ENCODE measurements at places on chromosomes 4 and X.
A peak's percentile ranks its signal among the peaks of the same experiment; 100 is the strongest.

GRCh38 chr4:10006601-10007435 lies 14.5 kb downstream of the SLC2A9 start:
- no peak for DNase-seq

DNA sequence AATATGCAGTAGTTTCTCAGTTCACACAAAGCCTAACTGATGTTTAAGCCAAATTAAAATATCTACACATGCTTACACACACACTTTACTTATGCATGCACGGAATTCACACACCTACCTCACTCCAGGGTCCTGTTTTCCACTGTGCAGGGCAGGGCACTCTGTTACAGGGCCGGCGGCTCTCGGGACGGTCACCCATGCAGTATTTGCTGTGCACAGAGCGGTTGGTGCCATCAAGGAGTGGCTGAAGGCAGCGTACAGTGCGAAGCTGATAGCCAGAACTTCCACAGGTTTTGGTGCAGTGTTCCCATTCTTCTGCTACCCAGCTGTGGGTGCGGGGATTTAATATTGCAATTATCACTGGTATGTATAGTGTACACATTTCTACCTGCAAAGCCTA lies 258.9 kb downstream of the NPFFR2 start:
- no peak for DNase-seq

- no peak for DNase-seq
These were observed 27.9 kb downstream of the CAMK2D start for GRCh38 chr4:113733685-113734084.

GRCh38 chrX:16664626-16665025 lies 14.7 kb downstream of the S100G start:
- DNase-seq = no peak

DNA sequence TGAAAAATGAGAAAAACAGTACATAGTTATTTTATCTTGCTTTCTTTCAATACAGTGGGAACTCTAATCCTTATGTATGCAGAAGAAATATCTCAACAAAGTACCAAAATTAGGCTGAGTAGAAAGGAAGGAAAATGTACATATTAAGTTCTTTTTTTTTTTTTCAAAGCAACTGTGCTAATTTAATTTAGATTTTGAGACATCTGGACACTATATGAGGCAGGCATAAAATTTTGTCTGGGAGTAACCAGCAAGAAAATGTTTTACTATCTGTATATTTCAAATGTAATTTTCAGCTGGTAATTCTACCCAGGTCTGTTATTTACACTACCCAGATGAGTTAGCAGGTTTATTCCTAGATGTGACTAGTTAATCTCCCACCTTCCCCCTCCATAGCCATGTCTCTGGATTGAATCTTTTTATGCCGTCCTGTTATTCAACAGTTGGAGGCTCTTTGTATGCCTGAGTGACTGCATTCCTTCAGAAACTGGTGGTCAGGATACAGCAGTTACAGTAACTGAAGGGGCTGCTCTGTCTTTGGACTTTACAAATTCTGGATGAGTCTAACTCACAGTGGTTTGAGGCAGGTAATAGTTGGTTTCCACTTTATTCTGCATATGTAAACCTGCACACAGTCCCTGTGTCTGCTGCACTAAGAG lies 633.6 kb downstream of the PCDH18 start:
- DNase-seq = no peak

- no peak for DNase-seq
These were observed 29.9 kb upstream of the GPC4 start for GRCh38 chrX:133444952-133445831.

DNA sequence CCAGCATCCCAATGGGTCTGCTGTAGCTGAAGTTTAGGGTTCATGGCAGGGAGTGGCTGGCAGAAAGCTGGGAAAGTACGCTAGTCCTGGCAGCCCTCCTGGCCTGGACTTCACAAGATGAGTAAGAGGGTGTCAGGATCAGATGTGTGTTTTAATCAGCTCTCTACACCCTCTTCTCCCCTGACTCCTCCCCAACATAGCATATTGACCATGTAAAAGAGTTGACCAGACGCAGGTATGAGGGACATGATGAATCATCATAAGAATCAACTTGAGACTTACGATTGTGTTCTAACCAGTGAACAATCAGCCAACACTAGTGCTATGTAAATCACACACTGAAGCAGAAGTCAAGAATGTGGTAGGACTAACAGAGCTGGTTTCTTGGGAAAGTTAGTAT lies 5.3 kb downstream of the SOWAHB start:
- no peak for DNase-seq

- DNase-seq = no peak
These were observed 174.1 kb upstream of the HS3ST1 start for GRCh38 chr4:11602606-11603340.

GRCh38 chr4:87007528-87008446 lies 73.0 kb downstream of the AFF1 start:
- DNase-seq = no peak

DNA sequence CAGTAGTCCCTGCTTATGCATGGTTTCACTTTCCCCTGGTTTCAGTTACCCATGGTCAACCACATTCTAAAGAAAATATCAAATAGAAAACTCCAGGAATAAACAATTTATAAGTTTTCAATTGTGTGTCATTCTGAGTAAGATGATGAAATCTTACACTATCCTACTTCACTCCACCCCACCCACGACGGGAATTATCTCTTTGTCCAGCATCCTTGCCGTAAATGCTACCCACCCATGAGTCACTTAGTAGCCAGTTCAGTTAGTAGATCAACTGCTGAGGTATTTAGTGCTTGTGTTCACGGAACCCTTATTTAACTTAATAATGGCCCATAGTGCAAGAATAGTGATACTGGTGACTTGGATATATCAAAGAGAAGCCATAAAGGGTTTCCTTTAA lies 91.4 kb downstream of the KLHL13 start:
- peak; percentile 39 for DNase-seq

GRCh38 chr4:182768838-182769237 lies 148.3 kb downstream of the DCTD start:
- DNase-seq = no peak
